ENCODE measurements at places on chromosomes 4 and X. TPM values are rescaled to one million over a fixed set of nuclear protein-coding genes. Genes with fewer than 3 reads are reported as not detected.

The UCP1 gene
- total RNA-seq = not detected

DNA sequence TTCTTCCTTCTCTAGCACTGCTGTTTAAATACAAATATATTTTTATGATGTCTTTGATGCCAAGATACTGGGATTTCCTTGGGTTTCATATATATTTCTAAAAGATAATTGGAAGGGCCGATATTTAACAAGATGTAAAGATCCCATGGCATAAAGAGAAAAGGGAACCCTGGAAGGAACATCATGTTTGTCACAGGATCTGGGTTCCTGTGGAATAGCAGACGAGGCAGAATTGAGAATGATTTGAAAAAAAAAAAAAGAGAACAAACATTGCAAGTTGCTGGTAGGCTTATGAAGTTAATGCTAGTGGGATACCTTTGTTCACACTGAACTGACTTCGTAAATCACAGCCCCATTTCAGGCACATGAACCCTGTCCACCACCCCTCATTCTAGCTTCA lies 33.6 kb downstream of the RASSF6 start:
- no peak overlapping the region for H3K4me3 ChIP-seq
- no peaks in the 10 kb centered on the region for H3K27me3 ChIP-seq
- no peaks in the 10 kb centered on the region for H3K36me3 ChIP-seq

- H3K4me1 ChIP-seq = peaks cover 7% of the 10 kb centered on the region
- H3K27me3 ChIP-seq = no peaks in the 10 kb centered on the region
- H3K27ac ChIP-seq = no peak overlapping the region
- no peak for DNase-seq
- H3K4me3 ChIP-seq = peak overlapping the region; percentile 60
Measured at GRCh38 chr4:94208918-94209317, 1.3 kb downstream of the SMARCAD1 start.

DNA sequence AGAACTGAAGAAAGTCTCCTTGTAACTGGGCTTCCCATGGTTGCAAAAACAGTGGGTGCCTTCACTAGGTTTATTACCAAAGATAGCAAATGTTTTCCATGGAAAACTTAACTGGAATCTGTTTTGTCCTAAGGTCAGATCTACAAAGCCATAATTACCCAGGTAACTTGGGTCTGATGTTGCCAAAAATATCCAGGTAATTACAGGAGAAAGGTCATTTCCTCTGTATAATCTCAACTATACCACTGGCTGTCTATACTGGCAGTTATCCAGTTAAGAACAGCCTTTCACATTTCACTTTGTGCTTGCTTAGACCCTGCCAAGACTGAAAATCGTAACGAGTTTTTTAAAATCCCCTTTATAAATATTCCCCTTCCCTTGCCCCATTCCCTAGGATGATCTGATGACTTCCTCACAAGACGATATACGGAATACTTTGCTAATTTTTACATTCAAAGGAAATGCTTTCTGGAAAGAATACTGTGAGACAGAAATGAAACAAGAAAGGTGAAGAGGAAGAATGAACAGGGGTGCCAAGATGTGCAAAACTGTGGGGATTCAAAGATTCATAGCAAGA lies 105.5 kb downstream of the MAML3 start:
- H3K4me1 ChIP-seq = no peaks in the 10 kb centered on the region
- no peak overlapping the region for H3K27ac ChIP-seq
- peaks cover 8% of the 10 kb centered on the region for H3K27me3 ChIP-seq
- DNase-seq = no peak
- H3K36me3 ChIP-seq = no peaks in the 10 kb centered on the region

DNA sequence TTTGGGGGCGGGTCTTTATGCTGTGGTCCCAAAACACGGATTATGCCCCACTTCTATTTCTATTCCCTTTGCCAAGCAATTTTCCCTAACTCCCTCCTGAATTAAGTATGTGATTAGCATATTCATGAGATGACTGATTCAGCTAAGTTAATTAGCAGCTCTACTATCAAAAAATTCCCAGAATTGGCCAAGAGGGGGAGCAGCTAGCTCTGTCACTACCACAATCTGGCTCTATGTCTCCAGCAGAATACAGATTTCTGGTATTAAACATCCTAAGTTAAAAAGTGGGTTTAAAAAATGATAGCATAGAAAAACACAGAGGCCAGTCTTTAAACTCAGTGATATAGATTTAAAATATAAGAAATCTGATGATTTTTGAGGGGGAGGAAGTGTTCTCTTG lies 80.3 kb downstream of the GPC4 start:
- no peak overlapping the region for H3K4me3 ChIP-seq
- no peaks in the 10 kb centered on the region for H3K4me1 ChIP-seq
- H3K27ac ChIP-seq = no peak overlapping the region
- no peaks in the 10 kb centered on the region for H3K36me3 ChIP-seq
- DNase-seq = no peak

The SCLT1 gene
- total RNA-seq = 13.3 TPM

GRCh38 chrX:105307762-105308161 lies 87.3 kb upstream of the TEX13A start:
- no peaks in the 10 kb centered on the region for H3K36me3 ChIP-seq
- H3K27ac ChIP-seq = no peak overlapping the region
- no peaks in the 10 kb centered on the region for H3K4me1 ChIP-seq
- DNase-seq = no peak

All from HCT116 (cell line).